Adrenal gland (tissue), 19 donors: ENCODE measurements at places on chromosomes 5 and 9. TPM values are rescaled to one million over a fixed set of nuclear protein-coding genes. Genes with fewer than 3 reads are reported as not detected.

Gene DPYSL3
- total RNA-seq, result 49.7 TPM

Gene LCN1
- not detected for total RNA-seq

Gene PCDHA11
- total RNA-seq, result 0.39 TPM

DNA sequence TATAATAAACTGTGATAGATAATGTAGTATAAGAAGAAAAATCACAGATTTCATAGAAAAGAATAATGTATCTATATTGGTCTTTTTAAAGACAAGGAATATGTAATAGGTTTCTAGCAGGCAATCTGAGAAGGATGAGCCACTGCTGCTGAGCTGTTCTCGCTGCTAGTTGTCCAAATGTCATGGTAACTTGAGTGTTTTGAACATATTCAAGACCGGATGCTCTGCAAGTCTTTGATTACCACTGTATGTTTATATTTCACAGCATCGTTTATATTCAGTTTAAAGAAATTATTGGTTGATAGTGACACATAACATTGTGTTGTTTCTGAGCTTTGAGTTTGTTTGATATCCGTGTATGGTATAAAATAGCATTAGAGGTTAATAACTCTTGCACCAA is 9.6 kb downstream of the C5orf47 start:
- no peak overlapping the region for H3K27ac ChIP-seq
- no peaks in the 10 kb centered on the region for H3K27me3 ChIP-seq
- H3K36me3 ChIP-seq, result no peaks in the 10 kb centered on the region
- no peaks in the 10 kb centered on the region for H3K4me1 ChIP-seq
- no peak overlapping the region for H3K4me3 ChIP-seq

DNA sequence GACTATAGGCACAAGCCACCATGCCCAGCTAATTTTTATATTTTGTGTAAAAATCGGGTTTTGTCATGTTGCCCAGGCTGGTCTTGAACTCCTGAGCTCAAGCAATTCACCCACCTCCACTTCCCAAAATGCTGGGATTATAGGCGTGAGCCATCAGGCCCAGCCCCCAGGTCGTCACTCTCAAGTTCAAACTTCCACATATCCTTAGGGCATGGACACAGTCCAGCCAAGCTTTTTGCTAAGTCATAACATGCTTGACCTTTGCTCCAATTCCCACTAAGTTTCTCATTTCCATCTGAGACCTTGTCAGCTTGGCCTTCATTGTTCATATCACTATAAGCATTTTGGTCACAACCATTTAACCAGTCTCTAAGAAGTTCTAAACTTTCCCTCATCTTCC is 43.9 kb upstream of the ARAP3 start:
- no peak overlapping the region for H3K4me3 ChIP-seq
- DNase-seq, result no peak
- H3K4me1 ChIP-seq, result no peaks in the 10 kb centered on the region
- H3K36me3 ChIP-seq, result no peaks in the 10 kb centered on the region

- H3K27me3 ChIP-seq, result no peaks in the 10 kb centered on the region
- no peak overlapping the region for H3K4me3 ChIP-seq
- no peak for DNase-seq
- peaks cover 98% of the 10 kb centered on the region for H3K4me1 ChIP-seq
- H3K36me3 ChIP-seq, result no peaks in the 10 kb centered on the region
These were observed 5.9 kb downstream of the SERINC5 start for GRCh38 chr5:80249901-80250300.

Gene IFNA13
- total RNA-seq, result not detected

Gene CEL
- 6.0 TPM for total RNA-seq

DNA sequence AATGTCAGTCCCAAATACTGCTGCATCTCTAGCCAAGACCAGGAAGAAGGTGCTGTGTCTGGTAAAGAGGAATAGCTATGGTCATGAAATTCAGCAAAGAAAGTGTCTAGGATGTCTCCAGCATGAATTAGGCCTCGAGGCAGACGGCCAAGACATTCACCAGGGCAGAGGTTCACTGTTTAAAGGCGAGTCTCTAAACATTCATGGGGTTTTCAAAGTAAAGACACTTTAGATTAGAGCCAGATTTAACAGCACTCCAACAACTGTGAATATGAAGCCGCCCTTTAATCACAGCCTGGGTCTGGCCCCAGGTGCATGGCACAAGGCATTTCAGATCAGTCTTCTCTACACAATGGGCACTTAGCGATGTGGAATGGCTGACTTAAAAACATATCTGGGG is 95.0 kb downstream of the ANKH start:
- no peak overlapping the region for H3K27ac ChIP-seq
- no peaks in the 10 kb centered on the region for H3K4me1 ChIP-seq
- DNase-seq, result no peak
- H3K4me3 ChIP-seq, result no peak overlapping the region
- no peaks in the 10 kb centered on the region for H3K27me3 ChIP-seq

- no peaks in the 10 kb centered on the region for H3K27me3 ChIP-seq
- no peak overlapping the region for H3K27ac ChIP-seq
- H3K4me3 ChIP-seq, result no peak overlapping the region
- H3K36me3 ChIP-seq, result no peaks in the 10 kb centered on the region
- DNase-seq, result no peak
- H3K4me1 ChIP-seq, result no peaks in the 10 kb centered on the region
These were observed 158.3 kb downstream of the DOCK2 start for GRCh38 chr5:169795338-169795737.

DNA sequence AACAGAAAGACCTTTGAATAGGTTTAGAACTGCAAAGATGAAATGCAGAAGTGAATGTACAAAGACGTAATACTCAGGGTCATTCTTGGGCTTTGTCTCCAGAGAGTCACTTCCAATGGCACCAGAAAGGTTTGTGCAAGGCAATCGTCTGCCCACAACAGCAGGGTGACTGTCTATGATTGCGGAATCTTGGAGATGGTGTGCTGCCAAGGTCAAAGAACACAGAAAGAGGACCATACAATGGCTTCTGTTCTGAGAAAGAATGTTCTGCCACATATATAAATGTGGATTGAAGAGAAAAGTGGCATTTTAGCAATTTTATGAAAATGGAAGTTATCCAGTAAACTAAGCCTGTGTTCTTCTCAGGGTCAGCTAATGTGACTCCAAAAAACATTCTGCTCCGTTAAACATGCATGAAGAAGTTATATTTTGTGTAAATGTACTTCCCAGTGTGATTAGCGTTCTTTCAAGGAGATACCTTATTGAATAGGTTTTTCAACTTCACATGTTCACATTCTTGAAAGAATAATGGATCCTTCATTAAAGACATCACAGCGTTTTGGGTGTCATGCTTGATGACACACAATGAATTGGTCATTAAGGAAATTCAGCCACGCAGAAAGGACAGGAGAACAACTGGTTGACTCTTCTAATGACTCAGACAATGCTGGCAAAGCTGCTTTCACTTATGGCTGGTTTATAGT is 73.4 kb upstream of the CDH6 start:
- H3K27me3 ChIP-seq, result no peaks in the 10 kb centered on the region
- no peaks in the 10 kb centered on the region for H3K36me3 ChIP-seq
- H3K4me1 ChIP-seq, result no peaks in the 10 kb centered on the region
- no peak for DNase-seq
- no peak overlapping the region for H3K4me3 ChIP-seq

DNA sequence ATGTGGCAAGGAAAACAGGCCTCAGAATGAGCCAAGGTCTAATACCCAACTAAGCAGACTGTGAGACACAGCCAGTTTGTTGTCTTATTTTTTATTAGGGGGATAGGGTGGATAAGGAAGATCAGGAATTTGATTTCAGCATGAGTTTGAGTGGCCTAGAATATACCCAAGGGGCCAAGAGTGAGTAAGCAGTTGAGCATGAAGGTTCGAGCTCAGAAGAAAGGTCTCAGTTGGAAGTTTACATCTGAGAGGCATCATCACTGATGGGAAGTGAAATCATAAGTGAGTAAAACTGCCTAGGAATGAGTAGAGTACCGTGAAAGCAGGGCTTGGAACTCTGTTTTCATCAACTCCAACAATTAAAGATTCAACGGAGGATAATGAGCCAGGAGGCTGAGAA is 12.6 kb downstream of the PSMD5 start:
- no peaks in the 10 kb centered on the region for H3K36me3 ChIP-seq
- H3K27ac ChIP-seq, result no peak overlapping the region
- no peak for DNase-seq
- H3K4me3 ChIP-seq, result no peak overlapping the region
- no peaks in the 10 kb centered on the region for H3K4me1 ChIP-seq

DNA sequence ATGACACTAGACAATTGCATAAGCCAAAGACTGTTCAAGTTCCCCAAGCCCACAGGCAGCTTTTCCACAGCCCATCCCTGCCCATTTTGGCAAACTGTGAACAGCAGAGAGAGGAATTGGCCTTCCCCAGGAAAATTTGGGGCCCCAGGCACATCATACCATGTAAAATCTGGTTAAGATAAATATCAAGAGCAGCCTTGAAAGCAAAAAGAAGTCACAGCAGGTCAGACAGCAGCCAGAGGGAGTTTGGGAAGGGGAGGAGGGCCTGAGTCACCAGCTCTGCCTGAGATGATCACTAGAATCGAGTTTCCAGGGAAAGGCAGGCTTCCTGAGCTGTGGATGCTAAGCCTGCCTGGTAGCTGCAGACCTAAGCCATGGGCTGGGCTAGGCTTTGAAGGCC is 179.2 kb downstream of the RFK start:
- H3K4me3 ChIP-seq, result no peak overlapping the region
- no peak overlapping the region for H3K27ac ChIP-seq
- no peaks in the 10 kb centered on the region for H3K36me3 ChIP-seq

Gene BSPRY
- total RNA-seq, result 1.6 TPM

- no peaks in the 10 kb centered on the region for H3K36me3 ChIP-seq
- no peaks in the 10 kb centered on the region for H3K27me3 ChIP-seq
- DNase-seq, result no peak
- no peaks in the 10 kb centered on the region for H3K4me1 ChIP-seq
- no peak overlapping the region for H3K27ac ChIP-seq
- no peak overlapping the region for H3K4me3 ChIP-seq
These were observed 137.7 kb upstream of the SMIM23 start for GRCh38 chr5:171647904-171648260.

Gene NRG2
- 11.0 TPM for total RNA-seq
